GM06990 (cell line): ENCODE measurements at places on chromosomes 13 and 19.

- DNase-seq = no peak
Measured at GRCh38 chr19:7859831-7860713, 14.1 kb downstream of the PRR36 start.

DNA sequence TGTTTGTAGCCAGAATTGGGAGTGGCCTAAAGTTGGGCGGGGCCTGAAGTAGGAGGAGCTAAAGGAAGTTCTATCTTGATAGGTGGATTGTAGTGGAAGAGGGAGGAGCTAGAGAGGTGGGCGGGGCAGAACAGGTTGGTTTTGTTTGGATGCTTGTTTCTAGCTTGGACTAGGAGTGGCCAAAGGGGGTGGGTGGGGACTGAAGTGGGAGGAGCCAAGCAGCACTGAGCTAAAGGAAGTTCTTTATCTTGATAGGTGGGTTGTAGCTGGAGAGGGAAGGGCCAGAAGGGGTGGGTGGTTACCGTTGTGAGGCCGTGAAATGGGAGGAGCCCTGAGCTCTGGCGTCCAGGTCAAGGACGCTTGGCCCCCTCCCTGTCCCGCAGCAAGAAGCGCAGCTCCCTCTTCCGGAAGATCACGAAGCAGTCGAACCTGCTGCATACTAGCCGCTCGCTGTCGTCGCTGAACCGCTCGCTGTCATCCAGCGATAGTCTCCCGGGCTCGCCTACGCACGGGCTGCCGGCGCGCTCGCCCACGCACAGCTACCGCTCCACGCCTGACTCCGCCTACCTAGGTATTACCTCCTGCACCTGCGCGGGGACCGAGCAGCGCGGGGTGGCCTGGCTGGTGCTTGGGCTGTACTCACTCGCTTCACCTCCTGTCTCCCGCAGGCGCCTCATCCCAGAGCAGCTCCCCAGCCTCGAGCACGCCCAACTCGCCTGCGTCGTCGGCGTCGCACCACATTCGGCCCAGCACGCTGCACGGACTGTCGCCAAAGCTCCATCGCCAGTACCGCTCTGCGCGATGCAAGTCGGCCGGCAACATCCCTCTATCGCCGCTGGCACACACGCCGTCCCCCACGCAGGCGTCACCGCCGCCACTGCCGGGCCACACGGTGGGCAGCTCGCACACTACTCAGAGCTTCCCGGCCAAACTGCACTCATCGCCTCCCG, 8.0 kb downstream of the DNASE2 start:
- DNase-seq = no peak

GRCh38 chr19:42450314-42450934, 7.7 kb upstream of the CXCL17 start:
- DNase-seq = peak; percentile 48

DNA sequence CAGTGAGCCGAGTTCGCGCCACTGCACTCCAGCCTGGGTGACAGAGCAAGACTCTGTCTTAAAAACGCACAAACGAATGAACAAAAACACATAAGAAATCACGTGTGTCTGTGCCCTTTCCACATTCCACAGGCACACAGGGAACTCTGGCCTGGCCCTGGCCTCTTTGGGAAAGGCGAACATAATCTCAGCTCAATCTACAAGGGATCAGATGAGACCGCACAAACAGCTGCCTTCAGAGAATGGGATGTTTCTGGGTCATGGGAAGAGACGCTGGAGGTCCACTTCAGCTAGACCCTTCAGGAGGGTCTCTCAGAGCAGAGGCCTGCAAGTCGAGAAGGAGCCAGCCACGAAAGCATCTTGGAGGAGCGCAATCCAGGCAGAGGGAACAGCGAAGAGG, 6.3 kb upstream of the CRTC1 start:
- DNase-seq = no peak

DNA sequence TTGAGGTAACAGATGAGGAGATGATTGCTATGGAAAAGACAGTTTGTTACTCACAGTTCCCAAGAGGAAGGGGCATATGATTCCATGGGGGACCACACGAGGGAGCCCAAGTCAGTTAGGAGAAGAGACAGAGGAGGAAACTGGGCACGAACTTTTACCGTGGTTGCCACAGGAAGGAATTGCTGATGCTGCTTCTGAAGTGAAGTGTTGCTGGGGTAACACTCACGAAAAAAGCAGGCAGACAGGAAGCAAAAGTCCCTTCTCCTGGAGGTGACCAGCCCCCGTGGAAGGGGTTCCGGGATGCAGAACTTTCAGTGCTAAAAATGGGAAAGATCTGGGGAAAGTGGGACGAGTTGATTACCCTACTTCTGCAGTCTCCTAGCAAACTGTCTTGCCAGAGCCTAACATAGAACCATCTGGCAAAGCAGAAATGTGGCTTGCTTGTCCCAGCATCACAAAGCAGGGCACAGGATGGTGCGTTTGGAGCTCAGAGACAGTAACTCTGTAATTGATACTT, 35.4 kb upstream of the MAP3K10 start:
- DNase-seq = no peak

- no peak for DNase-seq
Measured at GRCh38 chr19:28493884-28494283, 719.1 kb downstream of the UQCRFS1 start.
